H1 (cell line): ENCODE measurements at places on chromosomes 2 and 18. TPM values are rescaled to one million over a fixed set of nuclear protein-coding genes. Genes with fewer than 3 reads are reported as not detected.

FBXO15 gene
- 0.46 and 0.84 TPM in 2 replicates for total RNA-seq

PSMA8 gene
- not detected in 2 replicates for total RNA-seq

UGT1A4 gene
- not detected in 2 replicates for total RNA-seq

GRCh38 chr18:79515331-79515730, 119.6 kb downstream of the NFATC1 start:
- no peak for DNase-seq
- H3K36me3 ChIP-seq: no peaks in the 10 kb centered on the region
- H3K27me3 ChIP-seq: no peaks in the 10 kb centered on the region
- H3K4me1 ChIP-seq: no peaks in the 10 kb centered on the region

- no peaks in the 10 kb centered on the region for H3K36me3 ChIP-seq
- no peaks in the 10 kb centered on the region for H3K27me3 ChIP-seq
Observed at GRCh38 chr2:47346638-47347037, 56.3 kb upstream of the MSH2 start.
